ENCODE measurements at places on chromosomes 4 and X.

- DNase-seq: no peak
These were observed 175.5 kb downstream of the CAMK2D start for GRCh38 chr4:113586072-113586471.

DNA sequence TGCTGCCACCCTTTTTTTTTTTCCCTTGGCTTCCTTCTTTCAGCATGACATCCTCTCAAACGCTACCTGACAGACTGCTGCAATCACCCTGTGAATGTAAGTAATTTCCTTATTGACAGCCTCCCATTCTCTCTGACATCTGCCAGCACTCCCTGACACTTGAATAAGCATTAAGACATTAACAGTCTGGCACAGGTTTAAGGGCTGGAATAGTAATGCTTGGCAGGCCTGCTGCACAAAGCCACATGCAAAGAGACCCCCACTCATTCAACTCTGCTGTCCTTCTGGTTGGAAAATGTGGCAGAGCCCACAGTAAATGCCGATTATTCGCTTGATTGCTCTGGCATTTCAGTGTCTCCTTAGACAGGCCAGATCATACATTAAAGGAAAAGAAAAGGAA lies 28.1 kb upstream of the RASGEF1B start:
- DNase-seq: no peak

- DNase-seq: no peak
These were observed 155.8 kb downstream of the KCNIP4 start for GRCh38 chr4:21792736-21793135.

DNA sequence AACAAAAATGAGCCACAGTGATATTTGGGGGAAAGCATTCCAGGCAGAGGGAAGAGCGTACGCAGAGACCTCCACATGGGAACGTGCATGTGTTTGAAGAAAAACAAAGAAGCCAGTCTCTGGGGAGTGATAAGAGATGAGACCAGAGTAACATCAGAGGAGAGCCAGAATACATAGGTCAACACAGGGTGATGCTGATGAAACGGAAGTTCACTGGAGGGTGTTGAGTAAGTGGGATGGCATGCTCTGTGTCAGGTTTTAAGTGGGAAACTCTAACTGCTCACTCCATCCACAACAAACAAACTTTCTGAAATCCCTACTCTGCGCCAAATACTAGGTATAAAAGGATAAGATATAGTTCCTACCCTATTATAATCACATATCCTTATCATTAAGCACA lies 110.0 kb downstream of the ARHGAP6 start:
- no peak for DNase-seq

GRCh38 chr4:84495794-84496261 lies 3.3 kb downstream of the NKX6-1 start:
- DNase-seq: no peak

- DNase-seq: peak; percentile 23
These were observed 22.8 kb upstream of the PDE6B start for GRCh38 chr4:602559-602942.

- DNase-seq: no peak
These were observed 97.3 kb downstream of the NKX6-1 start for GRCh38 chr4:84401701-84402306.

GRCh38 chr4:37793562-37793961 lies 32.9 kb upstream of the PGM2 start:
- no peak for DNase-seq

DNA sequence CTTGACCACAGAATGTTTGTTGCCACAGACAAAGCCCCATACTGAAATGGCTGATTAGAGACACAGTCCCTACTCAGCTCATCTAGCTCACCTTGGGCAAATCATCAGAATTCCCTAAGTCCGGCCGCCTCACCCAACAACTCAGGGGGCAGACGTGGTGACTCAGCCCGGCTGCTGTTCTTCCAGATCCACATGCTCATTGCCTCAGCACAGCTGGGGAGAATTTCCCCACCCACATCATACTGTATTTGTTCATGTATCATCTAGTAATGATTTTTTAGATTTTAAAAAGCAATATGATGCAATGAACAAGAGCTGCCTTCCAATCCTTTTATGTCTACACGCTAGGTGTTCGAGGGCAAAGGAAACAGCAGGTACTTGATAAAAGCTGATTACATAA lies 333.8 kb upstream of the TENM3 start:
- no peak for DNase-seq

- DNase-seq: no peak
These were observed 102.2 kb downstream of the SEL1L3 start for GRCh38 chr4:25760518-25761157.

GRCh38 chrX:35458142-35458541 lies 340.0 kb upstream of the MAGEB16 start:
- DNase-seq: no peak

DNA sequence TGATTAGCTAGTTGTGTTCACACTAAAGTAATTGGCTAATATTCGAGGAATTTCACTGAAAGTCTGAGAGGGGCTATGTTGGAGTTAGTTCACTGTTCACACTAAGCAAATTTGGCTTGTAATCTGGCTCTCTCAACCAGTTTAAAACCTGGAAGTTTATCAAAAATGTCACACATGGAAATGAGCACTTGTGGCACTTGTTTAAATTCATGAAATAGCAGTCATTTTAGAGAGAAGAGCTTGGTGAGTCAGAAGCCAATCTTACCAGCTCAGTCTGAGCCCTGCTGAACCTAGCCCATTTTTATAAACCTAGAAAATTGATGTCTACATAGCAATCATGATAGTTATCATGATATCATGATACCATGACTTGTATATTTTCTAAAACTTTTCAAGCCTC lies 90.7 kb upstream of the JADE1 start:
- DNase-seq: no peak

- DNase-seq: no peak
These were observed 13.7 kb upstream of the SORBS2 start for GRCh38 chr4:185825737-185826136.

DNA sequence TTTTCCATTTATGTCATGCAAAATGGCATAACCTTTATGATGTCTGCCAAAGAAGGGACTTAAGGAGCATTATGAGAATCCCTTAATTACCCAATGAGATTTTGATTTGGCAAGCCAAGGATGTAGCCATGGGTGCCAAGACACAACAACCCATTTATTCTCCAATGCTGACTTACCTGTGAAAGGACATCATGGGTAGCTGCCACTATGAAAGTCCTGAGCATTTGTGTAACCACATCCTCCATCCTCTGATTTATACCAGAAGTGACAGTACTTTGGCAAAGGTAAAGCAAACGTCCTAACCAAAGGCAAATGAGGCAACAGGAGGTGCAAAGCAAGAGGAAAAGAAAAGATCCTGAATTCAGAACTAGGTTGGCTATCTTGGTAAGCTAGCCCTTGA lies 87.3 kb upstream of the EMCN start:
- no peak for DNase-seq

- no peak for DNase-seq
These were observed 281.3 kb upstream of the ANKRD50 start for GRCh38 chr4:124993838-124994237.

DNA sequence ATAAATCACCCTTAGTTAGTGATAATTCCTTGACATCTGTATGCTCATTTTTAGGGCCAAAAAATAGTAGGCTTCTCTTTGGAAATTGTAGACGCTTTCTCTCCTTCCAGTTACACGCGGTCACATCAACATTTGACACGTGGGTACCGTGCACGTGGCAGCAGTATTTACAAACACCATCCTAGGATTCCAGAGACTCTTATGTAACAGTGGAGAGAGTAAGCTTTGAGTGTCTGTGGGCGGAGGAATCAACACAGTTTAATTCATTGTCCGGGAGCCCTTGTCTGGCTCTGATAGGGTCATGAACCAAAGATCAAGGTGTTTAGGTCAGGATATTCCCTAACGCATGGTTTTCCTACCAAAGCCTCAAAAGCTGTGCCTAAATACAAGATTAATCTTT lies 12.2 kb downstream of the TET2 start:
- DNase-seq: no peak

- no peak for DNase-seq
These were observed 13.3 kb upstream of the FAM184B start for GRCh38 chr4:17794730-17795129.

GRCh38 chr4:784401-785331 lies 41.3 kb downstream of the CPLX1 start:
- no peak for DNase-seq

GRCh38 chr4:42995343-42995944 lies 102.9 kb downstream of the GRXCR1 start:
- DNase-seq: no peak

DNA sequence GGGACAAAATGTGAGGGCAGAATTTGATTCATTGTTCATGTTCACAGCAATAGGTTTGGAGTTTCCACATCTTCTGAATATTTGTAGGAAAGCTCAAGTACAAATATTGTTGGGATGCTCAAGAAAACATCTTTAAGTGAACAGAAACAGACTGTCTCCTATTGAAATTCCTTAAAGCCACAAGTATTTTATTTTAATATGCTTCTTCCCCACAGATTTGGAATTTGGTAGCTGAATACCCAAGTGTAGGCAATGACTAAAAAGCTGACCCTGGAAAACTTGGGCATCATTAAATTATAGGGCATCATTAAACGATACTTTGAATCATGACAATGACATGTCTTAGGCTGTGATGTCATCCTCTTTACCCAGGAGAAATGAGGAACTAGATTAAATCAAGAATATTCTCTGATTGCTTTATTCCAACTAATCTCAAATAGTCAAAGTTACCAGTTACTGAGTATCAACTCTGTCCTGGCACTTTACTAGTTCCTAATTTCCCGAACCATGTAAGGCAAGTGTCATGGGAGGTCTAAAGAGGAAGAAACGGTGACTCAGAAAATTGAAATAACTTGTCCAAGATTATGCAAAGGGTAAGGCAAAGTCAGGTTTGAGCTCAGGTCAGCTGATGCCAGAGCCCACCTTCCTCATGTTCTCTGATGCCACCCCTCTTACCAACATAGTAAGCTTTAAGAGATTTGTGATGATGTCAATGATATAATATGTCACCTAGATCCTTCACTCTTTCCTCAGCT lies 223.1 kb upstream of the LEF1 start:
- DNase-seq: no peak

DNA sequence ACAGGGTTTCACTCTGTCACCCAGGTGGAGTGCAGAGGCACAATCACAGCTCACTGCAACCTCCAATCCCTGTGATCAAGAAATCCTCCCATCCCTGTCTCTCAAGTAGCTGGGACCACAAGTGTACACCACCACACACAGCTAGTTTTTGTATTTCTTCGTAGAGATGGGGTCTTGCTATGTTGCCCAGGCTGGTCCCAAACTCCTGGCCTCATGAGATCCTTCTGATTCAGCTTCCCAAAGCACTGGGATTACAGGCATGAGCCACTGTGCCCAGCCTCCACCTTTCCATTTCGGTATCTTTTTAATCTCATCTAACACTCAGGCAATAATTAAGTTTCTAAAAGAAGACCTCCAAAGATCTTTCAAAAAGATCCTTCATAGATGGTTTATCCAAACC lies 22.9 kb downstream of the ADGRA3 start:
- no peak for DNase-seq

DNA sequence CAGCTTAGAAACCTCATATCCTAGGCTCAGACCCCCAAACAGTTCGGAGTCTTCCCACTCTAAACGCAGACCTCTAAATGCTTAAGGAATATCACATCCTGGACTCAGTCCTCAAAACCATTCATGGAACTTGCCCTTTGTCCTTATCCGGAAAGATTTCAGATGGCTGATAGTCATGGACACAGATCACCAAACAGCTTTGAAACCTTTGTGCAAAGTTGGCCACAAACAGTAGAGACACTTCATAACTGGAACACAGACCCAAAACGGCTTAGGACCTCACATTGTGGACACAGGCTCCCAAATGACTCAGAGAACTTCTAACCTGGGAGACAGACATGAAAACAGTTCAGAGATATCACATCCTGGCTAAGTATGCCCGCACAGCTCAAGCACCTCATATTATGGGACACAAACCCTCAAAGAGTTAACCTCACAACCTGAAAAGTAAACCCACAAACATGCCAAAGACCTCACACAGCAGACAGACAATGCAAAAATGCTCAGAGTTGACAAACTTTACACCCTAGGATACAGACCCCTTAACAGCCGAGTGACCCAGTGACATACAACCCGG lies 15.5 kb downstream of the SUV39H1 start:
- no peak for DNase-seq

DNA sequence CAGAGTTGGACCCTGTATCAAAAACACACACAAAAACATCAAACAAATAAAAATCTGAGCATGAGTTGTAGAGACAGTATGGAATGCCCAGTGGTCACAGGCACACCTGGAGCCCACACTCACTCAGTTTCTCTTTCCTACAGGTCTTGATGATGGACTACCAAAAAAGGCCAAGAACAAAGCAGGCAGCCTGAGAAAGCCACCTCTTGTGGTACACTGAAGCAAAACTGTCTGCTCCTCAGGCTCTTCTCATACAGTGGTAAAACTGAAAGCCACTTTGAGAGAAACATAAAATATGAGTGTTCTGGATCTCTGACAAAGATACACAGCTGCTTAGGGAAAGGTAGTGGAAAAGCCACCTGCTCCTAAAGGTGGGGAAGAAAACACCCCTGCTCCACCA lies 1206.9 kb downstream of the FSTL5 start:
- DNase-seq: no peak

All from thymus (tissue), 14 donors.